Pericardium fibroblast (primary cell): ENCODE measurements at places on chromosomes 6 and 20. TPM values are rescaled to one million over a fixed set of nuclear protein-coding genes. Genes with fewer than 3 reads are reported as not detected.

Gene CEP85L
- 3.0 and 8.8 TPM in 2 replicates for total RNA-seq

Gene SEL1L2
- total RNA-seq = not detected in 2 replicates

Gene GRIK2
- 2.3 and 3.6 TPM in 2 replicates for total RNA-seq

Gene PPIL1
- 16.5 and 26.5 TPM in 2 replicates for total RNA-seq

Gene FAM229B
- total RNA-seq = 9.9 and 11.6 TPM in 2 replicates

Gene FRMD1
- not detected in 2 replicates for total RNA-seq

Gene PDYN
- not detected in 2 replicates for total RNA-seq

Gene HLA-G
- not detected in 2 replicates for total RNA-seq

Gene CST1
- not detected in 2 replicates for total RNA-seq

Gene SYS1
- total RNA-seq = 22.4 and 23.6 TPM in 2 replicates

Gene CST2
- not detected in 2 replicates for total RNA-seq

Gene MROH8
- total RNA-seq = 1.5 and 2.6 TPM in 2 replicates

Gene ALDH8A1
- 0.09 TPM in 1 of 2 replicates, not detected in the other for total RNA-seq

Gene TSHZ2
- total RNA-seq = 0.35 and 16.3 TPM in 2 replicates

Gene TRIM31
- total RNA-seq = not detected in 2 replicates

Gene KHDC3L
- not detected in 2 replicates for total RNA-seq

Gene HLA-DQB1
- total RNA-seq = not detected in 2 replicates

Gene CLDN20
- not detected in 2 replicates for total RNA-seq

Gene ZNF217
- total RNA-seq = 10.6 and 16.0 TPM in 2 replicates

Gene FAM162B
- 0.23 and 1.2 TPM in 2 replicates for total RNA-seq

Gene PRELID3B
- 29.3 and 53.5 TPM in 2 replicates for total RNA-seq

Gene TNFRSF6B
- total RNA-seq = 2.6 and 9.3 TPM in 2 replicates

Gene SIRPB1
- 0.77 and 1.9 TPM in 2 replicates for total RNA-seq

Gene COL12A1
- total RNA-seq = 170 and 390 TPM in 2 replicates

Gene LPA
- total RNA-seq = not detected in 2 replicates

Gene LY6G5C
- 0.43 TPM in 1 of 2 replicates, not detected in the other for total RNA-seq

Gene CDH4
- total RNA-seq = 0.82 and 2.6 TPM in 2 replicates

Gene CLPSL1
- not detected in 2 replicates for total RNA-seq

Gene PTK6
- total RNA-seq = not detected in 2 replicates
